Stimulated activated CD4-positive, alpha-beta T cell treated with anti-CD3 and anti-CD28 coated beads, Interleukin-1b, Interleukin-23, amount 100 ng/mL, for 24 hours (primary cell): ENCODE measurements at places on chromosomes 11 and 22.

GRCh38 chr11:36292311-36292722, 3.1 kb upstream of the COMMD9 start:
- DNase-seq = no peak

DNA sequence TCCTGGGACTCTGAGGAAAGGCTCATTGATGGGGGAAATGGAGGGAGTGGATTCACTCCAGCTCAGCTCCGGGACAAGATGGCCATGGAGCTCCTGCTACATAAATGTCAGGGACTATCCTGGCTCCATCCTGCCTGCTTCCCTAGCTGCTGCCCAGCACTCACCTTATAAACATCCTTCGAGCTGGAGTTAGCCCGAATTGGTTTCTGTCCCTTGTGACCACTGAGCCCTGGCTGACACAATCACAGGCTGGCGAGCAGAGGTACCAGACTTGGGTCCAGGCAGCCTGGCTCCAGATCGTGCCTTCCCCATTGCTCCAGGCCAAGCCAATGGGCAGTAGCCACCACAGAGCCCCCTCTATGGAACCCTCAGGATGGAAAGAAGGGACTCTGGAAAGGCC, 77.6 kb downstream of the FDX1 start:
- DNase-seq = no peak

- no peak for DNase-seq
Observed at GRCh38 chr11:35066783-35067423, 72.1 kb upstream of the CD44 start.

GRCh38 chr22:47107431-47107830, 345.0 kb downstream of the TBC1D22A start:
- no peak for DNase-seq

DNA sequence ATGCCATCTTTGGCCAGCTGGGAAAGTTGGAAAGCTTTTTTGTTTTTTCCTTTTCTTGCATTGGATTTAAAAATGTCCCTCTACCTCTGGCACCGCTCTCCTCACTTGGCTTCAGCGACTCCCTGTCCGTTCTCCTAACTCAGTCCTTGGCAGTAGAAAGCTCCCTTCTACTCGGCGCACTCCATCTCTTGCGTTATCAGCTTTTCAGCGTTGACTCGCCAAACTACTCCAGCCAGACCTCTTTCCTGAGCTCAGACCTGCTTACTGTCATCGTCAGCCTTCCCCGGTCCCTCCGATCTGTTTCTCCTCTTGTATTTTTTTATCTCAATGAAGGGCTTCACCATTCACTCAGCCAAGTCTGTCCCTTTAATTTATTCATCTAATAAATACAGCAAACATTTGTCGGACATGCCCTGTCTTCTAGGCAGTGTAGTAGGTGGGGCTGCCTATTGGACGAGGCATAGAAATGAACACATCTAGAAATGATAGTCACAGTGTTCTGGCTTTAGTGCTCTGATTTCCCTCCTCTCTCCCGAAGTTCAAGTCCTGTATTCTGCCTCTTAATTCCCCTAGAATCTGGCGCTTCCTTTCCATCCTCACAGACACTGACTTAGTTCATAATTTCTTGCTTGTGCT, 839 bp downstream of the CEP164 start:
- no peak for DNase-seq

DNA sequence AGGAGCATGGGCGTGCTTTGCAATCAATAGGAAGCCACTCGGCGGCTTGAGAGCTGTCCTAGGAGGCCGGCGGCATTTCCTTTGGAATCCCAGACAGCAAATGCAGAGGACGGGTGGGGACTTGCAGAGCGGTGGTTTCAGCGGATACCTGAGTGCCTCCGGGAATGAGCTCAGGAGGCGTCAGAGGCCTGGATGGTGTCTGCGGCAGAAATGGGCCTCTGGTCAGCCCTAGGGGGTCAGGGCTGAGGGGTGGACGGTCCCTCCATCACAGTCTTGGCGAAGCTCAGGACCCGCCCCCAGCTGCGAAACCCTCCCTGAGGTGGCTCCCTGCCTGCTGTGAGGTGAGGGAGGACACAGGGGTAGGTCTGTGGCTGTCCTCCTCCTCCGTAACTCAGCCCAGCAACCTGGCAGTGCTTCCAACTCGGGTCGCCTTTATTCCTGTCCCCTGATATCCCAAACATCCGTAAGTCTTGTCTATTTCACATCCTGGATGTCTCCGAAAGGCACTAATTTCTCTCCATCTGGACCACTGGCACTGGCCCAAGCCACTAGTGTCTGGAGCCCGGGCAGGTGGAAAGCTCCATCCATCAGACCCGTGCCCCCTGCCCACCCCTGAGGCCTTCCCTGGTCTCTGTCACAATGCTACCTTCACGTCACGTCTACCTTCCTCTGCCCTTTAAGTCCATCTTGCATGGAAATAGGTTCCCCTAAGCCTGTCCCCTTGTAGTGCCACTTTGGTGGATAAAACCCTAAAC, 686.6 kb downstream of the BRD1 start:
- DNase-seq = no peak

GRCh38 chr11:20031155-20032001, 128.9 kb downstream of the DBX1 start:
- DNase-seq = no peak

- DNase-seq = no peak
Observed at GRCh38 chr11:104060004-104060794, 23.8 kb downstream of the DDI1 start.

GRCh38 chr11:64569300-64569970, 21.6 kb upstream of the SLC22A12 start:
- DNase-seq = no peak

- DNase-seq = no peak
Observed at GRCh38 chr11:44494785-44495184, 70.7 kb upstream of the CD82 start.

- DNase-seq = no peak
Observed at GRCh38 chr11:86514453-86514852, 139.8 kb downstream of the CCDC81 start.

DNA sequence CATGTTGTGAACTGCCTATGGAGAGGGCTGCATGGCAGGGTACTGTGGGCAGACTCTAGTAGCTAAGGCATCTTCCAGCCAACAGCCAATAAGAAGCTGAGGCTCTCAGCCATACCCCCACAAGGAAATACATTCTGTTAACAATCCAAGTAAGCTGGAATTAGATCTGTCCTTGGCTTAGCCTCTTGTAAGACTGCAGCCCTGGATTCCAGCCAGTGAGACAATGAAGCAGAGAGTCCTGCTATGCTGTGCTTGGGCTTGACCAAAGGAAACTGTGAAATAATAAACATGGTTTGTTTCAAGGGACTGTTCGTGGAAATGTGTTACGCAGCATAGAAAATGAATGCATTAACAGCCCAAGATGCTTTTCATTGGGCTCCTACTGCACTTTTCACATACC, 1097.4 kb upstream of the CCDC90B start:
- DNase-seq = no peak

- DNase-seq = no peak
Observed at GRCh38 chr11:123408619-123409455, 21.2 kb upstream of the GRAMD1B start.

GRCh38 chr11:78350646-78351165, 66.9 kb downstream of the GAB2 start:
- no peak for DNase-seq
